ENCODE measurements at places on chromosomes 4 and X.

GRCh38 chr4:123421937-123422781 is 25.6 kb downstream of the SPRY1 start:
- no peak for DNase-seq

DNA sequence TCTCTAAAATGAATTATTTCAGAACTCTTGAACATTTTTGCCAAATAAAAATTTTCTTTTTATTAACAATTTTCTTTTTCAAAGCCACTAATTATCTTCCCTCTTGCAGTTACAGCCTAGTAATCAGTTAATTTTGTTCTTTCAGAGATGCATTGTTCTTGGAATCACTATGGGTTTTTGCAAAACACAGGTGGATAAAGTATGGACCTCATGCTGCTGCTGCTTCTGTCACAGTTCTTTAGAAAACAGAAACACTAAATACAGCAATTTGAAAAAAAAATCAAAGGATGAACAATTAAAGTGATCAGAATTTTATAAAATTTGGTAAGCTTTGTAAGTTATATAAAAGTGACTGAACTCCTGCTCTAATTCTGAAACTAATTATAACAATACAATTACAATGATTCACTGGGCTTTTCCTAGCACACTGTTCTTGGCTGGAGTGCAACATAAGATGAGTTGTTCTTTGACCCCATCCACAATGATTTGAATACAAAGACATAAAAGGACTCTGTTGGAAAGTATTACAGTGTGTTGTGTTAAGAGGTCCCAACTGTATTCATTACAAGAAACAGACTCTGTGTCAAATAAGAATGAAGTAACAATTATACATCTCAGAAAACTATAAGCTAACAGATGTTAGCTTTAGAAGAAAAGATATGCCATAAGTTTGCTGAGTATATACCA is 59.4 kb upstream of the GK2 start:
- no peak for DNase-seq

DNA sequence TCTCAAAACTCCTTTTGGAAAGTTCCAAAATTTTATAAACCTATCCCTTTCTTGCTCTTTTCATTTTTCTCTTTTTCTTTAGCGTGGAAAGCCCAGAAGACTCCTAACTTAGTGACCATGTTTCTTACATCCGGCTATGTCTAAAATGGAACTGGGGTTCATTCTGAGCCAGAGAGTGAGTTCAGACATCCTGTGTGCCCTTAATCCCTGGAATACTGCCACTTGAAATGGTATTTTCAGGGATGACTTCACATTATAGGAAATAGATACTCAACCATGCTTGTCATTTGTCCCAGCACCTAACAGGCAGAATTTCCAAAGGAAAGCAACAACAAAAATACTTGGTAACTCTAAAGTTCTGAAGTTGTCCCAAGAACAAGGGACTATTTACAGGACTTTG is 379.6 kb downstream of the ARHGAP24 start:
- DNase-seq: no peak

DNA sequence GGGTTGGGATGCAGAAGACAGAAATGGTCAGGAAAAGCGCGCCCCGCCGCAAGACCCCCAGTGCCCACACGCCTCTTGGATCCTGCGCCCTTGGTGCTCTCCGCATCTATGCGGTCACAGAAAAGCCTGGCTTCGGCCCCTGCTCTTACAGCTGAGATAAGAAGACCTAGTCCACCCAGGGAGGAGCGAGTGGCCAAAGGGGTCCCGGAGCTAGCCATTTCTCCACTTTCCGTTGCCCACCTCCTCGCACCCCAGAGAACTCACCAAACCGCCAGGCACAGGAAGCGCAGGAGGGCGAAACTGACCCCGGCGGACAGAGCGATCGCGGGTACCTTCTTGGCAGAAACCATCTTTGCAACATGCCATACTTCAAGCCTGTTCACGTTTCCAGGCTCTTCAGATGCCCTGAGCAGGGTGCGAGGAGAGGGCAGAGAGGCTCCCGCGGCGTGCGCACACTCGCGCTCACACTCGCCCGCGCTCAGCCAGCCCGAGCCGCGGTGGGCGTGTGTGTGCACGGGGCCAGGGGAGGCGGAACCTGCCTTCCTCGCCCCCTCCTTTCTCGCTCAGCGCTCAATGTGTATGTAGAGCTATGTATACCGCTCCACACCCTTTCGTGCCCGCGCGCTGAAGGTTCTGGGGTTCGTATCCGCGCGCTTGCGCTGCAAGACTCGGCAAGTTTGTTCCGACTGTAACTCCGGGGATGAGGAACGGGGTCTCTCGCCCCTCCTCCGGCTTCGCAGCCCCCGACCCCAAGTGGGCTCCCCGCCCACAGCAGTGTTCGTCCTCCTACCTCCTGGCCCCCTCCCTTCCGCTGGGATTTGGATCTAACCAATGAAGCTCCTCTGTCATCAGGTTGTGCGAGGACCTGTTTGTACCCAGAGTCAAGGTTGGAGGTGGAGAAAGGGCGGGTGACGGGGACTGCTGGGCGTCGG is at the start of gene GABRA4:
GABRA4 (minus strand) TSS at position 507 of the 932 bp plus-strand sequence; CDS start at position 350, 157 bp downstream.
- DNase-seq: no peak

DNA sequence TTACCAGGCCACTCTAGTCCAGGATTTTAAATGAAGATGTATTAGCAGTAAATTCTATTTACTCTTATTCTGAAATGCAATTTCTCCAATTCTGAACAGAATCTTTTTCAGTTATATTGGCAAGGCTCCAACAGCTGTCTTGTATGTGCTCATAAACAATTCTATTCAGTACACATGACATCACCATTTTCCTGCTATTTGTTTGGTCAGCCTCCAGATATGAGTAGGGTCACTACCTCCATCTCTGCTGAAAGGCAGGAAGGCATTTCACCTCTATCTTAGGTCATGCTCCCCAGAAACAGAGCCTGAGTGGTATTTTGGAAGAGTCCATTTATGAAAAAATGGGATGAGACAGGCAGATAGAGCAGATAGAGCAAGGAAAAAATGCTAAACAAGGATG is 151.1 kb upstream of the ADGRL3 start:
- no peak for DNase-seq

DNA sequence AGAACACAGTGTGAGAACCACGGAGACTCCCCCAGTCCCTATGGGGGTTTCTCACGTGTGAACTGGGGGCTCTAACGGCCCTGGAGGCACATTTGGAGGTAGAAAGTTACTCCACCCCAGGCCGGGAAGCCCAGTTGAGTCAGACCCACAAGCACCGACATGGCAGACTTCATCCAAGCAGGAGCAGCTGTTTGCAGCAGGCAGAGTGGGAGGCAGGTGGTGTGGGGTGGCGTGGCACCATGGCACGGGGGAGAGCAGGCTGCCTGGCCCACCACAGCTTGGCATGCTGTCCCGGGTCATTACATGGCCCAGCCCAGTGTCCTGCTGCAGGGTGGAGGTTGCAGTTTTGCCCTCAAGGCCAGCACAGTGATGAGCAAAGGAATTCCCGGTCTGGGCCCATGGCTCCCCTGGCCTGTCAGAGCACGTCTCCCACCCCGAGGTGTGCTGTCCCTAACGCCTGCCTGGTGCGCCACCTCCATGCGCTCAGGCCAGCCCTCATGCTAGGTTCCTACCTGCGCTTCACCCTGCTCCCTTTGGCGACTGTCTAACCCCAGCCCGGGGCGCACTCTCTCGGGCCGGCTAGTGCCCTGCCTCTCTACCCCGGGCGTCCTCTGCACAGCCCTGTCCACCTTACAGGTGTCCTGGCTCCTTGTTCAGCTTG is 90.6 kb upstream of the AFAP1 start:
- no peak for DNase-seq

DNA sequence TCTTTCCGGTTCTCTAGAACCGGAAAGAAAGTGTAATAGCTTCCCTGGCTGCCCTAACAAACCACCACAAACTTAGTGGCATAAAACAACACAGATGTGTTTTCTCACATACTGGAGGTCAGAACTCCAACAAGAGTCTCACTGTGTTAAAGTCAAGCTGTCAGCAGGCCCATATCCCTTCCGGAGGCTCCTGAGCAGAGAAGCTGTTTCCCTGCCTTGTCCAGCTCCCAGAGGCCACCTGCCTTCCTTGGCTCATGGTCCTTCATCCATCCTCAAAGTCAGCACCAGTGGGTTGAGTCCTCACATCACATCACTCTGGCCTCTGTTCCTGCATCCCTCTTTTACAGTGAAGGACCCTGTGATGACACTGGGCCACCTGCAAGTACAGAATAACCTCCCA is 49.8 kb upstream of the HMX1 start:
- no peak for DNase-seq

DNA sequence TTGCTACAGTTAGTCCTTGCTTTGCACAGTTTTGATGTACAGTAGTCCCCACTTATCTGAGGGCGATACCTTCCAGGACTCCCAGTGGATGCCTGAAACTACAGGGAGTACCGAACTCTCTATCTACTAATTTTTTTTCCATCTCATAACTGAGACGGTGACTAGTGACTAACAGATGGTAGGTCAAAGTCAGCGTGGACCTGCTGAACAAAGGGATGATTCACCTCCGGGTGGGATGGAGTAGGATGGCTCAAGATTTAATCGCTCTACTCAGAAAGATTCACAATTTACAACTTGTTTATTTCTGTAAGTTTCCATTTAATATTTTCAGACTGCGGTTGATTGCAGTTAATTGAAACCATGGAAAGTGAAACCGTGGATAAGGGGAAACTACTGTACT is 655.8 kb downstream of the ZNF674 start:
- DNase-seq: no peak

- DNase-seq: no peak
Measured at GRCh38 chrX:30787012-30787411, 102.0 kb downstream of the TAB3 start.

DNA sequence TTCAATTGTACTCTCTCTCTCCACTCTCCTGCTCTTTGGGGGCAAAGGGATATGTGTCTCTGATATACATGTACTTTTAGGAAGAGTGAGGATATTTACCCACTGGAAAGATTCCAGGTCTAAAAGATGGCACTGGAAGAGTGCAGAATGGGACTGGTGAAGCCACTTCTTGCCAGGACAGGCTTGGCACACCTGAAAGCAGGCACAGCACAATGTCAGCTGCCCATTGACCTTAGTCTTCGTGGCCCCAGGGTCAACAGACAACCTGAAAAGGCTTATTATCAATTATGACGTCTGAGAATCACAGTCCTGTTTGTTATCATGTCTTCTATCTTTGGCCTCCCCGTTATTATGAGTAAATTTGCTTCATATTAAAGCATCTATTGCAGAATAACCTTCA is 86.7 kb upstream of the PAK3 start:
- no peak for DNase-seq

DNA sequence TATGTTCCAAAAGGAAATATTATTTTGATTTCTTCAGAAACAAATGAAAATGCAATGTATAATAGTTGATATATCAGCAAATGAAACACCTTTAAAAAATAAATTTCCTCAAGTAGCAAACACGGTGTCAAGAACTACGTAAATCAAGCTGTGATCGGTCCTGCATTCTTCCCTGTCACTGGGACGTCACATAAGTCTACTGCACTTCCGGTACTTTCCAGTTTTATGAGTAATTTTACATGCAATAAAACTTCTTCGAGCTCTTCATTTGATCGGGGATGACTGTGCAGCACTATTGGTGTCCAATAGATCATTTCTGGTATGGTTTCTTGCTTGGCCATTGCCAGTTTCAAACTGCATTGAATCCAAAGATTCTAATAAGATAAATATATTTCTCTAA is 114.0 kb upstream of the VEGFC start:
- no peak for DNase-seq

DNA sequence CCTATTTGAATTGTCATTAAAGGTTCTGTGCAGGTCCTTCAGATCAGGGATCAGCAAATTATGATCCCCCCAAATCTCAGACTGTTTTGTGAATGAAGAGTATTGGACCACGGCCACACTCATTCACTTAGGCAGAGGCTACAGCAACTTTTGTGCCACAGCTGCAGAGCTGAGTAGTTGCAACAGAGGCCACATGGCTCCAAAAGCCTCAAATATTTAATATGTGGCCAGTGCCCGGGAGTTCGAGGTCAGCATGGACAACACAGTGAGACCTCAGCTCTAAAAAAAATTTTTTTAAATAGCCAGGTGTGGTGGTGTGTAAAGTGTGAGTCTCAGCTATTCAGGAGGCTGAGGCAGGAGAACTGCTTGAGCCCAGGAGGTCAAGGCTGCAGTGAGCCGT is 100.7 kb downstream of the NSUN7 start:
- DNase-seq: no peak

GRCh38 chrX:64739792-64740378 is 236.4 kb downstream of the ZC4H2 start:
- DNase-seq: no peak

DNA sequence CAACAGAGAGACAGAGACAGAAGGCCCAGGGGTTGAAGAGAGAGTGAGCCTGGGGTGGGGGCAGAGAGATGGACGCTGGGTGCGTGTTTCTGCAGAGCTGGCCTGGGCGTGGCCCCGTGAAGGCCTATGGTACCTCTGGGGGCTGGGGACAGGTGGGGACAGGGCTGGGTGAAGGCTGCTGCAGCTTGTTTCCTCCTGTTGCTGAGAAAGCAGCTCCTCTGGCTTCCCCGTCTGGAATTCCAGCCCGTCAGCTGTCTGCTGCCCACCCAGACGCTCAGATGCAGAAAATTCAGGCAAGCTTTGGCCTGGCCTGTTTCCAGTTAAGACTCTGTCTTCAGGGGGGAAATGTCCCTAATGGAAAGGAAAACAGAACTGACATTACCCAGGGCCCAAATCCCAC is 76.8 kb upstream of the PSAPL1 start:
- no peak for DNase-seq

GRCh38 chr4:80876810-80877209 is 153.7 kb upstream of the BMP3 start:
- no peak for DNase-seq

DNA sequence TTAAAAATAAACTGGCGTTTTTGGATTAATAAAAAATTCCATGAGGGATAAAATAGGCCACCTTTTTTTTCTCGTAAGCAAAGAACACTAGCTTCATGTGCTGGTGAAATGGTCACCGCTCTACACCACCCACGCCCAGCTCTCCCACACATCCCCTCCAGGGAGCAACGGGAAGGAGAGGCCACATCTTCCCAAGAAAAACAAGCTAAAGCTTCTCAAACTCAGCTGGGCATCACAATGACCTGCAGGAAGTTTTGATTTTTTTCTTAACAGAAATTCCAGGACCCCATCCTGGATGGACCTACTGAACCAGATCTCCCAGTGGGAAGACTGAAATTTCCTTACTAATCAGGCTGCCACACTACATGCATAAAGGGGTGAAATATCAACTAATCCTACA is 9.8 kb downstream of the TSPAN5 start:
- no peak for DNase-seq

- DNase-seq: no peak
Measured at GRCh38 chr4:170428929-170429328, 339.2 kb upstream of the AADAT start.

DNA sequence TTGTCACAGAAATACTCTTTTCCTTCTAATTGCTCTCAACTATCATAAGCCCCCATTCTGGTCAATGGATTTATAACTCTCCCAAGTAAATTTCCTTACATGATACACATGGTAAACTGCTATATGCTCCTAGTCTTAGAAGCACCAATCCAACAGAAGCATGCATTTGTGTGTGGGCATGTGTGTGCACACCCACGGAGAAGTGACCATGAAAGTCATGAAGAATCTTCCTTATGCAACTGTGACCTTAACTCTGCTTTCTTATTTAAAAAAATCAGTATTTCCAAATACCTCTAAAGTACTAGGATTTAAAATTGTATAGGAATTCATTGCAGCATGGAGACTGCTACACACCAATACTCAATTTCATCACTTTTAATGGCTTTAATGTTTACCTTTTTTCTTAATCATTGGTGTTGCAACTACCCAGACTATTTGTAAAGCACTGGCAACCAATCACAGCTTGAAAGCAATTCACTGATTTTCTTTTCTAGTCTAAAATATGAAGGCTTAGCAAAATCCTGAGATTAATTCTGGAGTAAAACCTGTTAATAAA is 47.6 kb downstream of the MAML3 start:
- DNase-seq: no peak

All from esophagus squamous epithelium (tissue), 5 donors.